ENCODE measurements at places on chromosomes 1 and 21.

GRCh38 chr1:162779043-162779442 lies 11.5 kb upstream of the HSD17B7 start:
- no peak for DNase-seq

GRCh38 chr1:207670192-207670591 lies 25.3 kb downstream of the CR1L start:
- no peak for DNase-seq

DNA sequence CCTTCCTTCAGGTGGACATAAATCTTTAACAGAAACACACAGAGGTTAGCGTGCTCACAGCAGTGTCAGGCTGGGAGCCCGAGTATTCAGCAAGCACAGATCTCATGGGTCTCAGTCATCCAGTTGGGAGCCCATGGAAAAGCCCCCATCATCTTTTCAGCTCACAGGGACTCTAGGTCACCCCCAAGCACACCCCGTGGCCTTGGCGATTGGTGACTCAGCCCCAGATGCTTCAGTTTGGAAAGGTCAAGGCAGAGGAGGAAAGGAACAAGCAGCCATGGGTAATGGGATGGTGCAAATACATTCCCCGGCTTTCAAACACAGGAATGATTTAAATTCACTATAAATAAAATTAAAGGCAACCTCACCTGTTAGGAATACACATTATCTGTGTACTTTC lies 88.9 kb downstream of the PGBD5 start:
- no peak for DNase-seq

GRCh38 chr1:217004776-217005436 lies 281.7 kb upstream of the ESRRG start:
- DNase-seq, result no peak

GRCh38 chr1:42735477-42736105 lies 4.4 kb downstream of the CLDN19 start:
- DNase-seq, result no peak

DNA sequence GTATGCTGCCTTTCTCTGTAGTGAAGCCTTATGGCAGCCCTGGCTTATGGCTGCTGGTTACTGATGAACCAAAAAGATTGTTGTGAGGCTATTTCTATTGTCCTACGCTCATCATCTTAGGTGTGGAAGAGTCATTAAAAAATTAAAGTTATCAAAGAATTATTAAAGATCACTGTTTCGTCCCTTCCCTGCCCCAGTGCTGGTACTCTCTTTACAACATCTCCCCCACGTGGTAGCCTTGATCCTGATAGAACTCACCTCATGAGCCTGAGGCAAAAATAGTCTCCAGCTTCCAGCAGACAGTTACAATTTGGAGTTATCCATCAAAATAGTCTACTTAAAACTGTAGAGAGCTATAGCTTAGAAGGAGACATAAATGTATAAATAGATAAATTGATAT lies 201.5 kb downstream of the S1PR1 start:
- no peak for DNase-seq

GRCh38 chr1:200888349-200888838 lies 6.3 kb upstream of the INAVA start:
- DNase-seq, result peak; percentile 90

GRCh38 chr1:188065917-188066316 lies 1237.2 kb downstream of the PLA2G4A start:
- no peak for DNase-seq

- DNase-seq, result no peak
Measured at GRCh38 chr1:34898330-34898761, 31.1 kb downstream of the DLGAP3 start.

DNA sequence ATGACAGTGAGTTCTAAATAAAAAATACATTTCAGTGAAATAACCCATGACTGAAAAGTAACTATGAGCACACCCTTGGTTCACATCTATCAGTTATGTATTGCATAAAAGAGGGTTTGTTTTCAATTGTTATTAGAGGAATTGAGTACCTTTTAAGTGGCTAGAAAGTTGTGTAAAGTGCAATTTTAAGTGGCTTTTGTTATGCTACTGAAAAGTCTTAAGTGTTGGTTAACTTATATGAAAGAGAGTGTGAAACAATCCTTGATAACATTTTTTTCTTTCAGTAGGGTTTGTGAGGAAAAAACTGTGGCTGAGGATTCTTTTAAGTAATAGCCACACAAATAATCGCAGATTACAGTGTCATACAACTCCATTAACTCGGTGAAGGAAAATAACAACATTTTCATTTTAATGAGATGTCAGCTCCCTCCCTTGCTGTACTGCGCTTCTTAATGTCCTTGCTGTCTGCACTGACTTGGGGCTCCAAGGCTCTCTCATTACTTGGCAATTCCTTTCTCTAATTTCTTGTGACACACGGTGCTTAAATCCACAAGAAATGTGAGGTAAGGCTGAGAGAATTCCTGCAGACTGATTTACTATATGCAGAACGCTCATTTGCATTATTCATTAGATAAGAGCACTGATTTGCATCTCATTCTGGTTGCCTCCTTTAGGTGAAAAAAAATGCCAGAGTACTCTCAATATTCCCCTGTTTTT lies 40.6 kb downstream of the NTNG1 start:
- no peak for DNase-seq

DNA sequence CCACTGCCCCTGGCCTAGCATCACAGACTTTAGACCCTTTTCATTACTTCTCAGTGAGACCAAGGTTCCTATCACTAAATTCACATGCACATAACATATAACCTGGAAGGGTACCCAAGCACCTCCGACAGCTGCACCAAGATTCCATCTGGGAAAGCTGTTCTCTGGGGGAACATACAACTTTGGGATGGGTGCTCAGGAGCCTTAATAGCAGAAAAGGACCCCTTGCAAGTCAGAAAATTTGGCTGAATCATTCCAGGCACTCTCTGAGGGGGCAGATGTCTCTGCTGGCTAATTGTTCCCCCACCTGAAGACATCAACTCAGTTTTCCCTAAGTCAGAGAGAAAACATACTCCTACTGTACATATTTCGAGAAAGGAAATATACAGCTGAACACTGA lies 41.3 kb upstream of the PSEN2 start:
- DNase-seq, result no peak

- DNase-seq, result no peak
Measured at GRCh38 chr1:65952696-65953095, 160.0 kb downstream of the PDE4B start.

DNA sequence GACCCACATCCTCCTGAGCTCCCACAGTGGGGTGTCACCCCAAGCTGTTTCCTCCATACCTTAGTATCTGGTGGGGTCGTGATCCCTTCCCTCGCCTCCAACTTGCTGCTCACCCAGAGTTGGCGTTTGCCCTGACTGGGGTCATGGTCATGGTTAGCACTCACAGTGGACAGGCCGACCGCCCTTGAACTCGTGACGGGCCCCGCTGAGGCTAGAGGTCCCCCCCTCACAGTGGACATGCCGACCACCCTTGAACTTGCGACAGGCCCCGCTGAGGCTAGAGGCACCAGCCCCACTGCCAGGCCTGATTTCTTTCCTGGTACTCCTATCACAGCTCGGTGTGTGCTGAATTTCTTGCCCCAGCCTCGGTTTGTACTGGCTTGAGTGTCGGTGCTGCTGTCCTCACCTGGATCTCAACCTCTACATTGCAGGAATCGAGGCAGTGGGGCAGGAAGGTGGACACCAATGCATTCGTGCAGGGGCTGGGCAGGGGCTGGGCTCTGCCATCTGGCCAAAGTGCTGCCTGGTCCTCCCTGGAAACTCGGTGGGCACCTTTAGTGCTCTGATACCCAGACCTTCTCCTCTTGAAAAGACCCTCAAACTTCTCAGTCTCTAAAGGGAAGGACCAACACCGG lies 37.5 kb upstream of the AJAP1 start:
- no peak for DNase-seq

Data from HL-60 (cell line).